ENCODE measurements at places on chromosomes 4 and X.

- no peak for DNase-seq
Observed at GRCh38 chr4:10816571-10816970, 132.0 kb upstream of the CLNK start.

GRCh38 chrX:153157450-153157849 lies 21.6 kb upstream of the MAGEA1 start:
- no peak for DNase-seq

GRCh38 chr4:3871881-3872833 lies 106.0 kb downstream of the ADRA2C start:
- DNase-seq = no peak

- DNase-seq = no peak
Observed at GRCh38 chrX:63250253-63250868, 100.8 kb downstream of the SPIN4 start.

DNA sequence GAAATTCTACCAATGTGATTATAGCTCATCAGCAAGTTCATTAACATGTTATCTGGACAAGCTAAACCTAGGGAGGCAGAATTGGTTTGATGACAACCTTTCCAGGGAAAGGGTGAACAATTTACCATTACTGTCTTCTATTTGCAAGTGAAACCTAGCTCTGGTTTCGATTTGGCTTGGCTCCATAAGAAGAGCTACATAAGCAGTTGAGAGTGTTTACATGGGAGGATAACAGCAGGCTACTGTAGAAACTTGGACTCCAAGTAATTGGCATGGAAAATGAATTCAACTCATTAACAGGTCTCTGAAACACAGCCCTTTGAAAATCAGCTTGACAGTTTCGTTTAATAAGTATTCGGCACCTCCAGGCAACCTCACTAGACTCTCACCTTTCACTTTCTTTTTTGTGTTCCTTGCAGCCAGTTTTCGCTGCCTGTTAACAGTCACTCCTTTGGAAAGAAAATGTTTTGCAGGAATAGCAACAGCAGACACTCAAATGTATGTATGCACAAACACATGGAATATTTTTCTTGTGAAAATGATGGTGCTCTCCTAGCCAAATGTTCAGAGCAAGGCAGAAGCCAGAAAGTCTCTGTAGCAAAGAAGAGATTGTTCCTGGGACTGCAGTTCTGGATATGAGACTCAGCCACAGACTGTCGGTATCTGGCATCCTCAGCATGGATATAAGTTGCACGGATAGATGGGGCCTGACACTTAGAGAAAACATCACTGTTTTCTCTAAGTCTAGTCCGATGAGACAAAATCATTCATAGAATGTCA lies 27.5 kb downstream of the POU3F4 start:
- DNase-seq = no peak

DNA sequence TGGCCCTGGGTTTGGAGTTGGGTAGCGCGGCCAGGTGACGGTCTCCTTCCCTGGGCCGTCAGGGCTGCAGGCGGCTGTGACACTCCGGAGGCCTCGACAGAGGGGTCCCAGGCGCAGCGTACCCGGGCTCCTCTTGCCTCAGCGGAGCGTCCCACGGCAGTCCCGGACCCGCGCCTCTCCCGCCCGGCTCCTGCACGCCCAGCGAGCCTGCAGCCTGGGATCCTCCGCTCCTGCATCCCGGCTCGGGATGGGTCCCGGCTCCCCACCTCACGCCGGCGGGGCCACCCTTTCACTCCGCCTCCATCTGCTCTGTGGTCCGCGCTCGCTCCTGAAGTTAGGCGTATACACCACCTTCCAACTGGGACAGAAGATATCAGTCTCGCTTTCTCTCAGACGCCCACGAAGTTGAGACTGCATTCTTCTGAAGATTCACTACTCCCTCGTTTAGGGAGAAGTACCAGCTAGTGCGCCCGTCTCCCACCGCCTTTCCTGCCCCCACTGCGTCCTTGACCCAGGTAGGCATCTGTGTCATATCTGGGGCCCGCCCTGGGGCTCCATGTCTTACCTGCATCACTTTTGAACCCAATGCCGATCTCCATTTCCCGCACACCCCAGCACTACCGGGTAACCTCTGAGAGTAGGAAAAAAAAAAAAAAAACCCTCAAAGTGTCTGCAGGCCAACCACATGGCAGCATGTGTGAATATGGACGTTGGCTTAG lies 32.3 kb upstream of the KDR start:
- DNase-seq = no peak

DNA sequence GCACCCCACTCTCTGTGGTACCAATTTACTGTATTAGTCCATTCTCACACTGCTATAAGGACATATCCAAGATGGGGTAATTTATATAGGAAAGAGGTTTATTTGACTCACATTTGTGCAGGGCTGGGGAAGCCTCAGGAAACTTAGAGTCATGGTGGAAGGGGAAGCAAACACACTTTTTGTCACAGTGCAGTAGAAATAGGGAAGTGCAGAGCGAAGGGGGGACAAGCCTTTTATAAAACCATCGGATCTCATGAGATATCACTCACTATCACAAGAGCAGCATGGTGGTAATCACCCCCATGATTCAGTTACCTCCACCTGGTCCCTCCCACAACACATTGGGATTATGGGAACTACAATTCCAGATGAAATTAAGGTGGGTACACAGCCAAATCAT lies 766.9 kb upstream of the PCDH10 start:
- DNase-seq = no peak

DNA sequence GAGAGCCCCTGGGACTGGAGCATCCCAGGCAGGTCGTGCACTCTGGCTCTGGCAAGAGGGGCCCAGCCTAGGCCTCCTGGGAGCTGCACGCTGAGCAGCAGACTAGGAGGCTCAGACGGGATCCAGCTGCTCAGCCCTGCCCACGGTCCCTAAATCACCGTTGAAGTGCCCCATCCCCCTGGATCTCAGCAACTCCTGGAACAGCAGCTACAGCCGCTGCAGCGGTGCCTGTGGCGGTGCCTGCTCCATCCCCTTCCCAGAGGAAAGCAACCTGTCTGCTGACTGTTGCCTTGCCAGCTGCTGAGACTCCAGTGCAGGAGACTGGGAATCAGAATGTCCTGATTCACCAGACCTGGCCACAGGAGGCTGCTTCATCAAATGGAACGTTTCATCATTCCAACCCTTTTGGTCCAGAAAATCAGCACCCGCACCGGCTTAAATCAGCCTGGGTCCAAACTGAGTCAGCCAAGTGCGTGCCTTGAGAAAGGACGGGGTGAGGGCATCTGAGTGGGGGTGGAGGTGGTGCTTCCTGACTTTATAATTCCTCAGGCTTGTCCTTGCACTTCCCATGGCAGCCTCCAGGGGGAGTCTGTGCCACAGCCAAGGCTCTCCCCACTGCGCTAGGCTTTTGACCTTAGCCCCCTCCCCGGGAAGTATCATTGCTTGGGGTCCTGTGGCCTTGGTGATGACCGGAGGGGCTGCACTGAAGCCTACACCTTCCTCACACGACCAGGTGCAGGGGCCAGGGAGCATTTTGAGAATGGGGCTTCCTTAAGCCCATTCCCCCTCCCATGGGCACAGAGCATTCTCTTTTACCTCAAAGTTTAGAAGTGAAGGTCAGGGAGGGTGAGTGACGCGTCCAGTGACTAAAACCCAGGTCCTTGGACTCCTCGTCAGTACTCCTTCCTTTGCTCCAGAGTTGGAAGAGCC lies 6.5 kb downstream of the ZNF185 start:
- DNase-seq = no peak

DNA sequence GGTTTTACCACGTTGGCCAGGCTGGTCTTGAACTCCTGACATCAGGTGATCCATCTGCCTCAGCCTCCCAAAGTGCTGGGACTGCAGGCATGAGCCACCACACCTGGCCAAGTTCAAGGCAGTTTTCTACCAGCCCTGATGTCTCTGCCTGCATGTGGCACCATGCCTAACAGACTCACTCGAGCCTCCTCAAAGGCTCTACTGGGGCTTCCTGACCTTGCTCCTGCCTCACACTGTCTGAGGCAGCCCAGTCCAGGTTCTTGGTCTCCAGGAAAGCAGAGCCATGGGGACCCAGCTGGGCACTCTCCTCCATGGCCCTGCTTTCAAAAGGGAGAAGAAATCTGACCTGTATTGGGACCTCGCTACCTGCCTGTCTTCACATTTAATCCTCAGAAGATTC lies 286.9 kb downstream of the EVC2 start:
- DNase-seq = no peak

DNA sequence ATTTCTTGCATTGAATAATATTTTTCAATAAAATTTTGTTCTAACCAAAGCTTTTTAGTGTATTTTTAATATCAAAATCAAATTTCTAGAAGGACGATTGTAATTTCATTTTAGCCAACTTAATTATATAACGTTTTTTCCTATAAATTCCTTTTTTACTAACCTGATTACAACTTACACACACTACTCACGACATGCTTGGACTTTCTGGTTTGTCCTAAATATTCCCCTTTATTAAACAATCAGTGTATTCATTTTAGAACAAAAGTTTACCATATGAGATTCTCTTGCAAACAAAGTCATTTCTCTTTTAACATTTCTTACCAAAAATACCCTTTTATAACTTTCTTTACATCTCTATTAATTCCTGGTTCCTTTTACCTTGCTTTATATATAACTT lies 173.7 kb downstream of the PWWP3B start:
- no peak for DNase-seq

DNA sequence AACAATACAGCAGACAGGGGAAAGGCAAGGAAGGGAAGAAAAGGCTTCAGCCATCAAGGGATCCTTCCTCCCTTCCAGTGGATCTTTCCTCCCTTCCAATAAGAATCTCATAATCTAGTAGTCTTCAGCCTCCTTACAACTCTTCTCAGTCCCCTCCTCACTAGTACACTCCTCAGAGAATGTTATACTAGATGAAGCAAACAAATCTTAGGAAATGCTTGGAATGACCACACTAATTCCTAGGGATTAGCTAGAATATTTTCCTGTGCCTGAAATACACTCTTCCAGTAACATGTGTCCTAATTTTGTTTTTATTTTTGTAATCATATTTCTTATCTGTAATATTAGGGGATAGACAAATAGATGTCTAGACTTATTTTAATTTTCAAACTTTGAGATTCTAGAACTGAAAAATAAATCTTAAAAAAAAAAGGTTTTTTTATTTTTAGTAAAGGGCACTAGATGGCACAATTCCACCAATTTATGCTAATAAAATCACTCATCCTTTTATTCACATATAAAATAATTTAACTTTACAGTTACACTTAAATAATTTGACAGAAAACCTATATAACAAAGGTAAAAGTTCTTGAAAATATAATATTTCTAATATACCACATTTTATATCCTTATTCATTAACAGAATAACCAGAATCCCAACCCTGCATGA lies 7.0 kb upstream of the STPG2 start:
- no peak for DNase-seq

GRCh38 chr4:141021397-141022110 lies 111.7 kb downstream of the RNF150 start:
- DNase-seq = no peak

DNA sequence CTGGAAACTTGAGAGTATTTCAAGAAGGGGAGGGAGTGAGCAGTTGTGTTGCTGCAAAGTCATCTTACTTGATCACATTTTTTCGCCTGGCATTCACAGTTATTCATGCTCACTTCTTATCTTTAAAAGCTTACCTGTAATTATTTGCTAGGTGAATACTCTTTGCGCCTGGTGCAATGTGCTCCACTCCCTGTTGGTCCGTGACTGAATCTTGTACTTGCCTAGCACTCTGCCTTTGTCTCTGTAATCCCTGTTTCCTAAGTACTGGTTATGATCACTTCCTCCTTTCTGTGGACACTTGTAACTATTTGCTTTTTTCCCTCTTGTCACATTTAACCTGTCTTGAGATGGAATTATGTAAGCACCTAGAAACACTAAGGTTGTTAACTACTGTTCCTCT lies 5.8 kb downstream of the BMP2K start:
- DNase-seq = no peak

DNA sequence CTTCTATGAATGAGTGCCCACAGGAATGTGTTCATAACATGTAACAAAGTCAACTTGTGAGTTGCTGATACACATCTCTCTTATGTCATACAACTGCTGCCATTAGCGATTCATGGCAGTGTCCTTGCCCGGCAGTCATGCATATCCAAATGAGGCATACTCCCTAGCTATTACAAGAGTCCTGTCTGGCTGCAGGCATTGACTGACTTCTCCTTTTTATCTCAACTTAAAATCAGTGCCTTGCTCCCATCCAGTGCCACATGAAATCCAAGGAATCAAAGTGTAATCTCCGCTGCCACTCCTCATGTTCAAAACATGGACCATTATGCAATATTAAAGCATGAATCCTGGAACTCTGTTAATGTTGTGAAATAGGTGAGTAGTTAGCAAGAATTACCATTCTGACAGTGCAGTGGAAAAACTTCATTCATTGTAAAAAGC lies 348.9 kb upstream of the FTHL17 start:
- no peak for DNase-seq

- DNase-seq = no peak
Observed at GRCh38 chr4:138797646-138798045, 217.9 kb upstream of the NOCT start.

GRCh38 chr4:128428397-128428796 lies 140.8 kb upstream of the PGRMC2 start:
- no peak for DNase-seq

GRCh38 chr4:158762553-158762952 lies 6.3 kb upstream of the FNIP2 start:
- no peak for DNase-seq

GRCh38 chrX:43644124-43644701 lies 11.9 kb upstream of the MAOA start:
- no peak for DNase-seq

GRCh38 chr4:98603683-98604521 lies 54.5 kb downstream of the TSPAN5 start:
- DNase-seq = no peak

DNA sequence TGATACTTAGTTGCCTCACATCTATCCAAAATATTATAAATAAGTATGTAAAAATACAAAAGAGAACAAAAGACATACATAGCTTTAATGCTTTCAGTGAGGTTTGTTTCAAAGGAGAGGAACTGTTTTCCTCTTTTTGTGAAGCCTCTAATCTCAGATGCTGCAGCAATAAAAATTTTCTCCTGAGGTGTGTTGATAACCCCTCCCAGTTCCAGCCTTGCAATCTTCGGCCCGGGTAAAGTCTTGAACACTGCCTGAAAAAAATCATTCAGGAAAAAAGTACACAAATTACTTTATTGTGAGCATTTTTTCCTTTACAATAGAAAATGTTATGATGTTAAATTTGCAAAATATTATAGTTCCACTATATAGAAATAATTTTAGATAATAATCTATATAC lies 8.8 kb downstream of the BBS7 start:
- no peak for DNase-seq

GRCh38 chr4:137524725-137525369 lies 7.4 kb downstream of the PCDH18 start:
- DNase-seq = no peak

GRCh38 chr4:36285784-36286480 lies 4.5 kb downstream of the DTHD1 start:
- DNase-seq = peak; percentile 25

- no peak for DNase-seq
Observed at GRCh38 chr4:118284169-118284568, 68.6 kb downstream of the PRSS12 start.
